ENCODE measurements at places on chromosomes 16 and 17.

- DNase-seq = no peak
Measured at GRCh38 chr17:17125136-17126084, 80.7 kb downstream of the PLD6 start.

DNA sequence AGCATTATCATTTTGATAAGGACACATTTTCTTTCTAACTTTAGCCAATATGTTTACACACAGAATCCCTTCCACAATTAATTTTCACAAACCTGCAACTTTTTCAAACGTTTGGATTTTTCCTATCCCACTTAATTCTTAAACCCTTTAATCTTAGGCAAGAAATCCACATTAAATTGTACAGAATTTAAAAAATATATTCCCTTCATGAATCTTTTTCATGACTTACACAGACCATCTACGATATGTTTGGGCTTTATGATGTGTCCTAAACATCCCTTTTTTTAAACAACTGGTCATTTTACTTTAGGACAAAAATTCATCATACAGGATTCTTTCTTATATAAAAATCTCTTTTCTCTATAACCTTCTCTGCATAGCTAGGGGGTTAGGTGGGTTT is 241.5 kb upstream of the CNTNAP4 start:
- no peak for DNase-seq

GRCh38 chr16:1119129-1119528 is 23.1 kb upstream of the C1QTNF8 start:
- DNase-seq = no peak

DNA sequence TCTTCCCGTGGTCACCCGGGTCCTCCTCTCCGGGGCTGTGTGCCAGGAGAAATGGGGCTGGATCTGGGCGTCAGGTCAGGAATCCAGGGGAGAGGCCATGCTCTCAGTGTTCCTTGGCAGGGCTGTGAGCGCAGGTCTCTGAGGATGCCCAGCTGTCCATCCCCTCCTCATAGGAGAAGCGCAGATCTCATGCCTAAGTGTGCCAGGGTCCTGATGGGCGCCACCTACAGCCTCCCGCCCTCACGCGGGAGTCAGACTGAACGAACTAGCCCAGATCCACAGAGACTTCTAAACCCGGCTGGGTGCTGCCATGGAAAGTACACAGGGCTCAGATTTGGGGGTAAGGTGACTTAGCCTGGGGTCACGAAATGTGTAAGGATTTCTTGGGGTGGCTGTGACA is 24.3 kb downstream of the MGRN1 start:
- DNase-seq = no peak

- DNase-seq = no peak
Measured at GRCh38 chr16:79950932-79951719, 350.6 kb upstream of the MAF start.
